Activated T-helper 2 cell treated with anti-CD3 and anti-CD28 coated beads, Interferon-gamma antibody, Interleukin-2, Interleukin-4, amounts not matched to agents 10 μg/mL and 5 μg/mL and 100 μg/mL, durations not matched to agents 14 hours and 24 hours and 36 hours (primary cell): ENCODE measurements at places on chromosomes 2 and 18.

DNA sequence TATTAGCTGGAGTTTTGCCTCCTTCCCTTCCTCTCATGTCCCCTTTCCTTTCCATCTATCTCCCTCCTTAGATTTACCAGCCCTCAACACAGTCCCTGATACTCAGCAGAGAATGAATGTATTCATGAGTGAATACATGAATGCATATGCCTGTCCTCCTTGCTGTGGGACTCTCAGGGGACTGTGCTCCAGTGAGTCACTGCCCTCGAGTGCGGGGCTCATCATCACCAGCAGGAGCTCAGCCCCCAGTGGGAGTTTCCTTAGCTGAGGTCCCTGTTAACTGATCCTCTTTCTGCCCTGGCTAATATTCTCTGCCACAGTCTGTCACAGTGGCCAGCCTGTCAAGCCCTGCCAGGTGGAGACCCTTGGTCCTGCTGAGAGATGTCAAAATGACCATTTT, 104.9 kb upstream of the LHCGR start:
- DNase-seq: no peak

DNA sequence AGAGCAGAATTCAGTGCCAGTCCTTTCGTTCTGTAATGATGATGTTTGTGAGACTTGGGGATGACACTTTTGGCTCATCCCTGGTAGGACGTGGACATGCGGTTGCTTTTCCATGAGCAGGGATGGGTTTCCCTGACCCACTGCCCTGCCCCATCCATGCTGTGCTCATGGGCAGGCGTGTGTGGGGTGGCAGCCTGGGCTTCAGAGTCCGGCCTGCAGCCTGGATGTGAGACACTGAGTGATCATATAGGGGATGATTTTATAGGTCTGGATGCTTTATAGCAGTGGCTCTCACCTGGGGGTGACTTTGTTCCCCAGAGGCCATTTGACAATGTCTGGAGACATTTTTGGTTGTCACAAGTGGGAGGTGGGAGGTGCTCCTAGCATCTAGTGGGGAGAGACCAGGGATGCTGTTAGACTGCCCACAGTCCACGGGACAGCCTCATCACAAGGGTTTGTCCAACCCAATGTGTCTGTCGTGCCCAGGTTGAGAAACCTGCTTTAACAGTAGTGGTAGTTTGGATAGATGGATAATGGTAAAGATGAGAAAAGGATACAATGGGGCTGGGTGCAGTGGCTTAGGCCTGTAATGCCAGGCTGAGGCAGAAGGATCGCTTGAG, 38.9 kb downstream of the LDLRAD4 start:
- DNase-seq: no peak

DNA sequence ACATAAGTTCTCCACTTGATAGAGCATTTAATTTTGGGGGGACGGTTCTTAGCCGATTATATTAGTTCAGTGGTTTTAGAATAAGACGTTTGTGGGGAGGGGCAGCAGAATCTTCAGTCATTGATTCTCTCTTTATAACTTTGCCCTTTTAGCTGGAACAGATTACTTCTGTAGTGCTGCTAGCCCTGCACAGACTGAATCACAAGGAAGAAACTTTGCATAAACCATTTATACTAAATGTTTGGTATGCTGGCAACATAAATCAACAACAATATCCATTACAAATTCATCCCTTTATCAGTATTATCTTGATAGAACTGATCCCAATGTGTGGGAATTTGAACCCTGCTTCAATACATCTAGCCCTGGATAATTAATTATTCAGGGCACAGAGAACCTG, 112.2 kb downstream of the GPD2 start:
- no peak for DNase-seq

GRCh38 chr2:101340141-101340551, 31.6 kb upstream of the RNF149 start:
- DNase-seq: no peak
